ENCODE measurements at places on chromosomes 4 and X.

DNA sequence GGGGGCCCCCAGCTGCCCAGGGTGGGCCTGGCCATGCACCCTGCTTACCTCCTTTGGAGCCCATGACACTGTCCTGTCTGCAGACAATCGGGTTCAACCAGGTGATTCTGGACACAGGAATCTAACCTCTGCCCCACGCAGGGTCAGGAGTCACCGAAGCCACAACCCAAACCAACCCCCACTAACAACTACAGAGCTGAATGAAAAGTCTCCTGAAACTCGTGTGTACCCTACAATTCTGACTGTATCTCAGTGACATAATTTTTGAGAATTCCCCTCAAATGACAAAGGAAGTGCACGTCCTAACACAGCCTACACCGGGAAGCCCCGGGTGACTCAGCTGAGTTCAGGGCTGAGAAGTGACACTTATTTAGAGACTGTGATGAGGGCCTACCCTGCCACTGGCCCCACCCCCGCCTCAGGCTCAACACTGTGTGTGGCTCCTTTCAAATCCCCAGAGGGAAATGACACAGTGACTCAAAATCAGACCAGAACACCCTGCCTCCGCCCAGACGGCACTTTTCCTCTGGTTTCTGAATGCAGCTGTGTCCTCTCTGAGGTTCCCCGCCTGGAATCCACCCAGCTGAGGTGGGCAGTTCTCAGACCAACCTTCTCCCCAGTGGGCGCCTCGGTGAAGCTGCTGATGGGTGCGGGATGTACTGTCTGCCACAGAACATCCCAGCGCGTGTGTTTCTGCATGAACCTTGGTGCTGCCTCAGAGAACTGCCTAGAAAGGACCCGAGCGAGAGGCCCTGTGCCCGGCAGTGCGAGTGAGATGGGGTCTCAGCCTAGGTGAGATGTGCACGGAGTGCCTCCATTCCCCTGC is 9.9 kb downstream of the TNIP2 start:
- DNase-seq: peak; percentile 98

- no peak for DNase-seq
Observed at GRCh38 chr4:143597276-143597675, 83.8 kb downstream of the SMARCA5 start.

- DNase-seq: peak; percentile 39
Observed at GRCh38 chrX:64975491-64975890, 759 bp downstream of the ZC4H2 start.

DNA sequence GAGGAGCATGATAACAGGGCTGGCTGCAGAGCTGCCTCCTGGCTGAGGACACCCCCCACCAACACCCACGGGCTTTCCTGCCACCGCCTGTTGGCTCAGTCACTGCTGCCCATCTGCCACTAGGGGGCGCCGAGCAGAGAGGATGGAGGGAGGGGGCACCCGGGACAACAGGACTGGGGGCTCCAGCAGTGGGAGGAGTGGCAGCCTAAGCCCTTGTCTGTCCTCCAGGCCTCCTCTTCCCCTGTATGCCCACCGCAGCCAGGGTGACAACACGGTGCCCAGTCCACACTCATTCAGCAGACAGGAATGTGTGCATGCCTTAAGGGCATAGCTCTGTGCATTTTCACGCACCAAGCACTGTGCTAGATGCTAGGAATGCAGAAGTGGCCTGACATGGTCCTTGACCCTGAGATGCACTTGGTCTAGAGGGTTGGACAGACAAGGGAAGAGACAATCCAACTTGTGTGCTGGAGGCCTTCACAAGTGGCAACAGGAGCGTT is 149.9 kb downstream of the AMMECR1 start:
- peak; percentile 69 for DNase-seq

DNA sequence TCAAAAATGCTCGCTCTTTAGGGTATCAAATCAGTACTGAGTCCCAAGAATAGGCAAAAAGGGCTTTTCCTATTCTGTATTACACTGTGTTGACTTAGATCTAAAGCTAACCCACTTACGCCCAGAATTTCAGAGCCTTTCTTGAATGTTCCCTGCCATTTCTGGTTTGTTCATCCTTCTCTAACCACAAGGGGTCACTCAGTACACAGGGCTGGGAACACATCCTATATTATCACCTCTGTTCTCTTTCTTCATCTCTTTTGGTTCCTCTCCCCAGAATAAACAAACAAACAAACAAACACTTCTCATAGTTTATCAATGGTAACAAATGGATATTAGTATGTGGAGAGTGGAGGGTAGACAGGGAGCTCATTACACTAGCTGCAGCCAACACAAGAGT is 25.5 kb upstream of the MORC4 start:
- no peak for DNase-seq

GRCh38 chr4:25792200-25792791 is 70.5 kb downstream of the SEL1L3 start:
- DNase-seq: peak; percentile 29

GRCh38 chr4:41507291-41507947 is 30.5 kb upstream of the LIMCH1 start:
- no peak for DNase-seq

GRCh38 chr4:139639654-139640053 is 26.0 kb upstream of the MGST2 start:
- DNase-seq: no peak

GRCh38 chrX:49316085-49316484 is 5.8 kb upstream of the GAGE12J start:
- DNase-seq: no peak

GRCh38 chr4:3031357-3032082 is 42.8 kb downstream of the HTT-AS start:
- DNase-seq: no peak

DNA sequence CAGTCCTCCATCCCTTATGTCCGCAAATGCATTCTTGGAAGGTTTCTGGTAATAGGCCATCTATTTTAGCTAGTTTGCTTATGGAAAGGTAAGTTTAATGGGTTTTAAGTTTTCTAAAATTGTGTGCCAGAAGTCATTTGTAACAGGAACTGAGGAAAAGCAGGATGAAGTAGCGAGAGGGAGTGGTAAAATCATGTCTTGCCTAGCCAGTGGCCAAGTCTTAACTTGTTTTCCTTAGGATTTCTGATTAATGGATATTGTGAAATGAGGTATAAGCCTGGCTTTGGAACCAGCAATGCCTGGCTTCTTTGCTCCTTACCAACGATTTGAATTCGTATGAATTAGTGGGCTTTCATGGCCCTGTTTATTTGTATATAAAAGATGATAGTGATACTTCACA is 7.3 kb downstream of the SEC24B start:
- DNase-seq: no peak

DNA sequence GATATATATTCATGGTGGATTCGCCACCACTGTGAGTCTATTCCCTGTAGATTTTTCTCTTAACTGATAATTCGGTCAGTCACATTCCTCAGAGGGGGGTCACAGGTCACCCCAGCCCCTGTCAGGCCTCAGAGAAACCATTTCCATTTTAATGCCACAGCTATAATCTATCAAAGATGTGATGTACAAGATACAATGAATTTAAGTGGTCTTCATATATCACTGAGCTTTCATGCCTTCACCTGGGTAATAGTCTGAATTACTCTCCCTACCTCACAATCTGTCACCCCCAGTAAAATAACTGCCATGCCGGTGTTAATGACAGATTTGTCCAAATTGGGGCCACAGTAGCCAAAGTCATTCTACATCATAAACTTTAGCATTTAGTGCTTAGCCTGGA is 64.7 kb downstream of the NKX6-1 start:
- DNase-seq: no peak

DNA sequence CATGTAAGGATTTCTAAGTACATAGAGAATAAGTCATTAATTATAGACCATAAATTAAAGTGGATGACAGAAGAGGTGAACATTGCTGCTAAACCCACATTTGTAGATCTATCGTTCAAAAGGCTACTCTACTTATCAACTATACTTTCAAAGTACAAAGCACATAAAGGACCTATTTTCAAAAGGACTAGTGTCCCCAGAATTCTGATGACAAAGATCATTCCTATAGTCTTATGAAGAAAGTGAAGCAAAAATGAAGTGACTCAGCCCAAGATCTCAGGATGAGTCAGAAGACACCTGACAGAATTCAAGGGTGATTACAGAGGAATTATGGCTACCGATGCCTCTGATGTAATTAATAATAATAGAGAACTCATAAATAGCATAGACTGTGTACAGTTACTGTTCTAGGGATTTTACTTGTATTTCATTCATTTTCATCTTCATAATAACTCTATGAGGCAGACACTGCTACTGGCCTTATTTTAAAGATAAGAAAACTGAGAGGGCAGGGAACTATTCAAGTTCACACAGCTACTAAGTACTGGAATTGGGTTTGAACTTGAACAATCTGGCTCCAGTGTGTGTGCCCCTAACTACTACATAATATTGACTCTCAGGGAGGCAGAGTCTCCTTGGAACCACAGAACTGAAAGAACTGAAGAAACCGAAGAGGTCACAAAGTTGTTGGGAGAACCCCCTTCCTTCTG is 17.1 kb downstream of the USP46 start:
- peak; percentile 16 for DNase-seq

DNA sequence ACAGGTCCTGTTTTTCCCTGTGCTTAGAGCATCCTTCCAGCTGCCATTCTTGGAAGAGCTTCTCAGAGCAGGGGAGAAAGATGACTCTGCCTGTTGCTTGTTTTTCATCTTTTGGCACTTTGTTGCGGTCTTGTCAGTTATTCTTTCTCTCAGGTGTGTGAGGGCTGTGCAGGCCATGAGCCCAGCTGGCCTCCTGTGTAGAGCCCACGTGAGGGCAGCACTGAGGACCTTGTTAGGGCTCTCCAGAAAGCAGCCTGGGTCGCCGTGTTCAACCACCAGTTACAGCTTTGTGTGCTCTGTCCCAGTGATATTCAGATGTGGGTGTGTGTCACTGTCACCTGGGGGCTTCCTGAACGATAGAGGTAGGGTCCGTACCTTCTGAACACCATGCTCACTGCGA is 52.8 kb downstream of the NOP14 start:
- no peak for DNase-seq

DNA sequence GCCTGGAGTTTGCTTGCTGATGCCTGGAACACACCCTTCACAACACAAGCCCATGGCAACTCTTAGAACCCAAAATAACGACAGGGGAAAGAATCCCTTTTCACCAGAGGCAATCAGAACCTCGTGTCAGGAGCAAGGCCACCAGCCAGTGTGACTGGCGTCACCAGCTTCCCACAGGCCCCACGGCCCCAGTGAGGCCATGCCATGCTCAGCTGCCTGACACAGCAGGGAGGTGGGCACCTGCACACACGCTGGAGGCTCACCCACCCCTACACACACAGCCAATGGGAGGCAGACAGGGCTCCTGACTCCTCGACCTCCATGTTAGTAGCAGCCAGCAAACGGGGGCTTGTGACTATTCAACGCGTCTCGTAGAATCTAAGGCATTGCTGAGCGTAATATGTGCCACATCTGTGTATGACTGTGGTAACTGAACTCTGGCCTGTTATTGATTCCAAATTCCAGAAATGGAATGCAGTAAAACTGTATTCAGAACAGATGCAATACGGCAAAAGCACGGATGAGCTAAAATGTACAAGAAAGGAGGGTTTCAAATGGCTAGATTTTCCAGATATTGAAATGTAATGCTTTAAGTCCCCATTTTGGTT is 28.5 kb downstream of the RNF212 start:
- DNase-seq: no peak

DNA sequence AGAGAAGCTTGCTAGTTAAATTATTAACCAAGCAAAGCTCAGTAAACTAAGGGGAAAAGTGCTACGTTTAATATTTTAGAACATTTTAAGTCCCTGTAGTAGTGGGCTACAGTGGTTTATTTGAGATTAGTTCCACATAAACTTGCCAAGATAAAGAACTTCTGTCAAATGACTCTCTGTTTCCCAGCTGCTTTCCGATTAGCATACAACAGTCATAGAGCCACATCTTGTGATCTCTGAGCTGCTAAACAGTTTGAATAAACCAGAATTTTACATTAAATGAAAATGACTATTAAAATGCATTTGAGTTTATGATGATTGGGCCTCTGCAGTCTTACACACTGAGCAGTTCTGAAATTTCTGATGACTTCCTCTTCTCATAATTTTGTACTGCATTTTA is 568.5 kb downstream of the IQCM start:
- DNase-seq: no peak

DNA sequence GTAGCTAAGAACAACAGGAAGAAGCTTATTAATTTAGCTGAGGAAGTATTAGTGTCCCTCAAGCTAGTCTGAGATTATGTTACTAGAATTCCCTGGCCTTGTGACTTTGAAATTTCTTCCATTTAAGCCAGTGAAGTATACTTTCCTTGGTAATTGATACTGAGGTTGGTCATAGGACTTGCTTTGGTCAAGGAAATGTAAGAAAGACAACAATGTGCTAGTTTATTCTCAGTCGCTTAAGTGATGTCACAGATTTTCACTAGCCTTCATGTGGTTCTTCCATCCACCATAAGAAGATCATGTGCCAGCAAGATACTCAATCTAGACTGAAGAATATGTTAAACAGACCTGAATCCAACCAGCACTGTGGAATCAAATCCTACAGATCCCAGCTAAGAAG is 1140.1 kb downstream of the TECRL start:
- DNase-seq: no peak

DNA sequence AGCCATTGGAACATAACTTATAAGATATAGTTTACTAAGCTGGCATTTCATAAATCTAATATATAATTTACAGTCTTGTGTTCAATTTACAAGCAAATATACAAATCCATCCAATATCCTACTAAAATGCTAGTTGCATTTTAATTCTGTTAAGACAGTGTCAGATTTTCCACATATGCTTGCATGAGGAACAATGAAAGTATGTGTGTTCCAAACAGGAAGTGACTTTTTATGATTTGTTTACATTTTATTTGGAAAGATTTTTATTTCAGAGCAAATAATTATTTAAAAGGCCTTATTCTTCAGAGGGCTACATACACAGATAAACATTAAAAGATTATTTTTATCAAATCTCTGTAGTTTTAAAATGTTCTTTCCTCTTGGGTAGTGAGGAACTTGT is 130.1 kb downstream of the KLHL34 start:
- no peak for DNase-seq

- DNase-seq: no peak
Observed at GRCh38 chr4:14025891-14026290, 398.4 kb upstream of the BOD1L1 start.

- DNase-seq: no peak
Observed at GRCh38 chr4:52202251-52202779, 151.2 kb downstream of the SPATA18 start.

GRCh38 chrX:19839770-19840254 is 47.6 kb downstream of the SH3KBP1 start:
- DNase-seq: no peak

- DNase-seq: peak; percentile 17
Observed at GRCh38 chrX:85111347-85111746, 107.7 kb downstream of the APOOL start.

DNA sequence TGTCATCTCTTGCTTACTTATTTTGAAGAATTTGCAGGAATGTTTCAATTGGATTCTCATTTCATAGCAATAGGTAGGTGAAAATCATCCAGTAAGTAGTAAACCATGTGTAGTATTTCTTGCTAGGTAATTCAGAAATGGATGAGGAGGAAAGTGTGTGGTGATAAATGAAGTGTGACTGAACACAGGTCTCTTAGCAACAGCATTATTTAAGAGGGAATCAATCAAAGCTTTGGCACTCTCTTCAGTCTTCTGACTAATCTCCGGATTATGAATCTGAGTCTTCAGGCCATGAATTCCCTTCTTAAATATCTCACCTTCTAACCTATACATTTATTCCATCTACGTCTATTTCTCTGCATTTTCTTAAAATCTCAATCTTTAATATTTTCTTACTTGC is 55.8 kb upstream of the ARHGAP24 start:
- DNase-seq: no peak
